Activated T-helper 1 cell treated with anti-CD3 and anti-CD28 coated beads, Interleukin-2, amount 50 U/mL, for 16 hours (primary cell): ENCODE measurements at places on chromosomes 2 and 18.

DNA sequence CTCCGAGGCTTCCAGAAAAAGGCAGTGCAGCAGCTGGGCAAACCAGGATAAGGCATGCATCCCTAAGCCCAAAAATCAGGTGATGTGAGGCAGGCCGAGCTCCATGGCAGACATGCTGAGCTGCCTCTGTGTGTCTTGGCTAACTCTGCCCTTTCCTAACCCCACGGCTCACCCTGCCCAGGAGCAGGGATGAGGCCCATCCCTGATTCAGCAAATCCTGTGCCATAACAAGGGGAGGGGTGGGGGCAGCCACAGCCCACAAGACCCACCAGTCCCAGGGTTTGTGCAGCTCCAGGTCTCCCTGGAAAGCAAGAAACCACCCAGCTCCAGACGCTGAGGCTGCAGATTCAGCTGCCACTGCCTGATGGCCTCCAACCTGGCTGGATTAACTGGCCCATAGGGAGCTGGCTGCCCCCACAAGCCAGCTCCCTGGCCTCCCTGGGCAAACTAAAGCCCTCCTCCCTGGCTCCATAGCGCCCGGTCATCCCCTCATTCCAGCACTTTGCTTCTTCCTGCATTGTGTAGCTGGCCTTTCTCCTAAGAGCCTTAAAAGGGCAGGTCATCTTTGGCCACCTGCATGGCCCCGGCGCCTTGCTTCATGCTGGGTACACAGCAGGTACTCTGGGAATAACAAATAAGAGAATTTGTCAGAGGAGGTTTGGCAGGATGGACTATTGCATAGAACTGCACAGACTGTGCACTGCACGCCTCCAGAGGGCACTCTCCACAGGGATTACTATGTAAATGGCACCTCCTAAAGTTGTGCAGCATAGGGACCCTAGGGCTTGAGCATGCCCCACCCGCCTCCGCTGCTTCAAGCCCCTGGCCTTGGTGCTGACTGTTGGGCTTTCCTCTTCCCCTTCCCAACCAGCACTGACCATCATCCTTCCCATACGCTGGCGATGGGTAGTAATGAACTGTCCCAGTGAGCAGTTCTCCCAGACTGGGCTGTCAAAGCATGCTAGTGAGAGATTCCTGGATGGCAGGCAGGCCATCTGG is 10.7 kb downstream of the STEAP3 start:
- no peak for DNase-seq

GRCh38 chr2:223956300-223956699 is 963 bp upstream of the MRPL44 start:
- no peak for DNase-seq

- peak; percentile 31 for DNase-seq
These were observed 13.1 kb downstream of the GNLY start for GRCh38 chr2:85707304-85707703.

GRCh38 chr18:74476140-74476539 is 19.0 kb upstream of the DIPK1C start:
- DNase-seq = no peak

GRCh38 chr2:54638103-54638502 is 85.4 kb upstream of the EML6 start:
- DNase-seq = no peak

DNA sequence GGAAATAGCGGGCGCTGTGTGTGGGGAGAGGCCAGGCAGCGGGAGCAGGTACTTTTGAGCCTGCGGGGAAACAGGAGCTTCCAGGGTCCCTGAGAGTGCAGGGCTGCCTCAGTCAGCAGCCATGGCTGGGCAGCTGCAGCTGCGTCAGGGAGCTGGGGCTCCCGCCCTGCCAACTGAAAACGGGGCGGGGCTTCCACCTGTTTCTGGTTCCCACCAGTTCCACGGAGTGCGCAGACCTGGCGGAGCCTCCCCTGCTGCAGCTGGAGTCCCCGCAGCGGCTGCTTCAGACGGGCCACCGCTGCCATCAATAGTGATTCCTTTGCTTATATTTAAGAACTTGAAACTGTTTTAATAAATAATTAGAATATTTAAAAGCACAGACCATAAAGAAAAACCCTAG is 30.6 kb upstream of the RPRM start:
- DNase-seq = no peak

GRCh38 chr2:150207979-150208378 is 279.5 kb downstream of the RND3 start:
- DNase-seq = no peak

GRCh38 chr2:215631696-215632095 is 195.8 kb upstream of the FN1 start:
- DNase-seq = no peak

DNA sequence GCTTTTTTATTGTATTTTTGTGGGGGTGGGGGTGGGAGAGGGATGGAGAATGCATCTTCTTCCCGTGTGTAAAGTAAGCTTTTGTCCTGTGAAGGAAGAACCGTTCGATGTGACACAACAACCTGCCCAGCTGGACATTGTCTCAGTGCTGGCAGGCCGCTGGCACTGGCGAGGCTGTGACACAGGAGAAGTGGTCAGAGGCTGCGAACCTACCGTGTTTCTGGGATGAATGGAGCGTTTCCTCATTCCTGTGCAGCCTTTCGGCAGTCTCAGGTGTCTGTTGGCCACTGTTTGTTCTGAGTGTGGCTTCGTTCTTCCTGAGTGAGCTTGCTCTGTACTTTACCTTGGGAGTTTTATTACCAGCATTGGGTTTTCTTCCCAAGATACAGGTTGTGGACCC is 8.0 kb downstream of the RAMP1 start:
- no peak for DNase-seq

DNA sequence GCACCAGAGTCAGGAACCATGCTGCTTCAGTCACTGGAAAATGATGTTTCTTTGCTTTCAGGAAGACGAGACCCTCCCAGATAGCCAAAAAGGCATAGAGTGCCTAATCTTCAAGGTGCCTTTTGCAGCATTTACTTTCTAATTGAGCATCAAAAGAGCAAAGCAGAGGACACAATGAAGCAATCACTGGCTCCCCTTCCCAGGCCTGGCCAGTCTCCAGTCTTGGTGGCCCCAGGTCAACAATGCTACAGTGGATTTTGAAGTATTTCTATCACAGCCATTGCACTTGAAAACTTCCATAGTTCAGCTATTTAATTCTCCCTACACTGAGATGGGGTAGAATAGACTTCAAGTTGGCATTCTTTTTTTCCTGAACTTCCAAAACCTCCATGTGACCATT is 15.4 kb downstream of the ZBTB7C start:
- no peak for DNase-seq

- DNase-seq = no peak
These were observed 90.9 kb upstream of the KLF7 start for GRCh38 chr2:207256476-207257207.

DNA sequence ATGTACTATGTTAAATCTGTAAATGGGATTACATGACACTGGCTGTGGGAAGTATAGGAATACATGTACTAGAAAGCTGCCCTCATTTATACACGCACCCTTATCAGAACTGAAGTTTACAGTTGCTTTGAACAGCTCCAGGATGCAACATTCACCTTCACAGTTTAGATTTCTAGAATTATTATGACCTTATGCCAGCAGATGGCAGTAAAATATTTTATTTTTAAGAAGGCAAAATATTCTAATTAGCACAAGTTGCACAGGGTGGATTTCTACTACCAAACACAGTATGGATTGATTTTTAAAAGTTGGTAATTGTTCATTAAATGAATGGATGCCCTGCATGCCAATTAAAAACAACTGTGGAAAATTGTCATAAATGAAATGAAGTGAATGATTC is 670.4 kb downstream of the KCNJ3 start:
- DNase-seq = no peak

- DNase-seq = no peak
These were observed 380.6 kb downstream of the FBXO15 start for GRCh38 chr18:73766910-73767515.

DNA sequence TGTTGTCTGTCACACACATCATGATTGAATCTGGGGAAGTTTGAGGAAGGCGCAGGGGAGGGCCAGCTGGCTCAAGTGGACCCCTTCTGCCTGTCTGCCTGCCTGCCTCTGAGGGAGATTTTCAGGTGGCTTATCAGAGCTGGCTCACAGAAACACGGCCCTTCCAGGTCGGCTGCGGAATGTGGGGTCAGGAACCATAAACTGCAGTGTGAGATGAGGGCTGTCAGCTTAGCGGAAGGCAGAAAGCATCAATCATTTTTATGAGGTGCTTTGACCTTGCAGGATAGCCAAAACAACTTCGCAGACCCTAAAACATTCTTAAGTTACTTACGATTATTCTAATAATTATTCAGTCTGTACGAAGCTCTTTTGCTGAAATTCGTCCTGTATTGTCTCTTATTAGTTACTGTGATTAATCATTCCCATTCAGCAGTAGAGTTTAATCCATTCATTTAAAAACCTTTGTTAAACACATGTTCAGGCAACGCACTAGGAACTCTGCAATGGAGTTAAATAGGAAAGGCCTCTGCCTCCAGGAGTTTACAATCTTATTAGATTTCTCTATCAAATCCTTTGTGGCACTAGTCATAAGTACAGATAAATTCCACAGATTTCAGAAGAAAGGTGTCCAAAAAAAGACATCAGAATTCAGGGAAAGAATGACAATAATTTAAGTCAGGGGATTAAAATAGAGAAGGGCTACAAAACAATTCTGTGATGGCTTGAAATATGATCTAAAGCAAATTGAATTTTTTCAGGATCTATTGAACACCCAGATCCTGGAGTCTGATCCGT is 371.6 kb downstream of the HRH4 start:
- DNase-seq = no peak

DNA sequence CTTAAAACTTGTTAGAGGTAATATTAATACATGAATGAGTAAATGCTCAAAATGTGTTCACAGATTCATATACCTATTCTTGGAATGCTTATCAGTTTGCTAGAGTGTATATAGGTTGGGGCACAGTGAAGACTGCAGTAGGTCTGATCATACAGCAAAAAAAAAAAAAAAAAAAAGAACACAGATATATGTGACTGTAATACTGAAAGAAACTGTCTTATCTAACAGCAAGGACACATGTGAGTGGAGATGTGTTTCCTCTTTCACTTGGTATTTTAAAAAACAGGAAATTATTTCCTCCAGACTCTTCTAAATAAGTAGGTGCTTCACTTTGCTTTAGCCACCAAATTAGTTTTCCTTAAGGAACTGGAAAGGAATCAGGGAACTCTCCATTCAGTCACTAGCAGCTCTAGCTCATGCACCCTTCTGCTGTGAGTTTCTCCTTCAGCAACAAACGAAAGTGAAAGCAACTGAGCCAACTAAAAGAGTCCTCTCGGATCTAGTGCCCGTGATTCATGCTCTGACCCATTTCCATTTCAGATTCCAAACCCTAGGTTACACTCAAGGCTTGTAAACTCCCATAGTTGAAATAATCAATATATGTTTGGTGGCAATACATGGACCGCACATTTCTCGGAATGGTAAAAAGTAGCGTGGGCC is 98.5 kb downstream of the DSEL start:
- no peak for DNase-seq

GRCh38 chr2:32358111-32358482 is 1.3 kb downstream of the BIRC6 start:
- no peak for DNase-seq

DNA sequence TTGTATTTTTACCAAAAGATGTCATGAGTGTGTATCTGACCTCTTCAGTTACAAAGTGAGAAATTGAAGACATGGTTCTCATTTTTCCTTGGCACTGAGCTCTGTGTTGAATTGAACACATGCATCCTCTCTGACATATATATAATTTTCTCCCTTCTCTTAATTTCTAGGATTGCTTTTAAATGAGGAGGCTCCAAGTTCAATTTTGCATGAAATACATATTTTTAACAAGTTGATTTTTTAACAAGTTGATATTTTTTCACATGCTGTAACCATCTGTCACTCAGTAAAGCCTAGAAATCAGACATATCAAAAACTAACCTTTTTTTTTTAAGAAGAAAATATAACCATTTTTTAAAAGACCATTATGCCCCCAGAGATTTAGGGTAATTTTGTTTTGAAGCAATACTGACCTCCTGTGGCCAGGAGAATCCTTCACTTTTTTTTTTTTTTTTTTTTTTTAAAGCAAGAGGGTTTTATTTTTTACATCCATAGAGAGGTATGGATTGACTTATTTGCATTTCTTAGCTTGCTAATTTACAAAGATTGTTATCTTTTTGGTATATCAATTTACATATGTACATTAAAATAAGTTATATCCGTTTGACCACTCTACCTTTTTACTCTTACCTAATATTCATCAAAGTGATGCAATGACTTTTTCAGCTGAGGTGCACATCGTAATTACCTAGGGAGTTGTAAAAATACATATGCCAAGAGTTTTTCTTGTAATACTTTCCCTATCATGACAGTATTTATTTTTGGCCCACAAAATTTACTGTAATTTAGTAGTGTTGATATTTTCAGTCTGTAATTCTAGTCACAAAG is 161.8 kb downstream of the SOCS6 start:
- no peak for DNase-seq

DNA sequence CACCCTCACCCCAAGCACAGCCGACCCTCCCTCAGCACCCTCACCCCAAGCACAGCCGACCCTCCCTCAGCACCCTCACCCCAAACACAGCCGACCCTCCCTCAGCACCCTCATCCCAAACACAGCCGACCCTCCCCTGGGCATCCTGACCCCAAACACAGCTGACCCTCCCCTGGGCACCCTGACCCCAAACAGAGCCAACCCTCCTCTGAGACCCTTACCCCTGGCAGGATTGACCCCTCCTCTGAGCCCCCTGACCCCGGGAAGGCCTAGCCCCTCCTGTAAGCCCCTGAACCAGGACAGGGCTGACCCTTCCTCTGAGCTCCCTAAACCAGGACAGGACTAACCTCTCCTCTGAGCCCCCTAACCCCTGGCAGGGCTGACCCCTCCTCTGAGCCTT is 84.4 kb upstream of the RAB6C start:
- no peak for DNase-seq

DNA sequence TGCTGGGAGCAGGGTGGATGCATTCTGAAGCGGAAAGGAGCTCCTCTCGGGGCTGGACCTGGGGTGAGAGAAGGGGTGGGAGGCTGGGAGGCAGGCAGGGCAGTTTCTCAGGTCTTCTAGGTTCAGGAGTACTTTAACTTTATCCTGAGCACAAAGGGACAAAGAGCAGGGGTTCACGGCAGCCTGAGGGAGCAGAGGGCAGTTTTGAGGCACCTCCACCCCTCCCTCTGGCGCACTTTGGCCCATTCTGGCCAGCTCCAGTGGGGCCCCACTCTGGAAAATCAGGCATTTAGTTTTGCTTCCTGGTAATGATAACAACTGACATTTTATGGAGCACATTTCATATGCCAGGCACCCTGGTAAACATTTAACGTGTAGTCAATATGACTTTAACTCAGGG is 14.3 kb downstream of the B3GNT7 start:
- no peak for DNase-seq

DNA sequence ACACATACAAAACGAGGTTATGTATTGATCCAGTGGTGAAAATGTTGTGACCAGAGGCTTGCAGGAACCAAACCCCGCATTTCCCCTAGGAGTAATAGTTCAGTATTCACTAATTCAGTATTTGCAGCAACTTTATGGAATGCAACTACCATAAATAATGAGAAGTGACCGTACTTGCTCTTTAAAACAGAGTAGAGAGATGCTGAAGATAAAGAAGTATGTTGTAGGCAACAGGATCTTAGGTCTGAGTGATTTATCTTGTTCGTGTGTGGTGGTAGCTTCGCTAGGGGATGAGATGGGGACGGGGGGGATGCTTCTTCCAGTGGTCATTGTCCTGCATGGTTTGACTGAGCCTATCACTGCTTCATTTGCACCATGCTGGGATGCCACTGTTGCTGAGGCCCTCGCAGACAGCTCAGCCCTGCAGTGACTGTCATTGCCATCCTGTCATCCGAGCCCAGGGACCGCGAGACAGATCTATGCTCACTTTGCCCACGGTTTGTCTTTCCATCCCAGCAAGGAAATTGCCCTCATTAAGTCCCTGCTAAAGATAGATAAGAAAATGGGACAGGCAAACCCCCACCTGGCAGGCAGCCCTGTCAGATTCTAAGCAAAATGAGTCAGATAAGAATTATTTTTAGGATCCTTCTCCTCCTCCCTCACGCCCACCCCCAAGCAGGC is 181.3 kb downstream of the CTIF start:
- no peak for DNase-seq
